NCI-H1048 (cell line): ENCODE measurements at places on chromosomes 1 and 21.
A peak's percentile ranks its signal among the peaks of the same experiment; 100 is the strongest.

- DNase-seq, result no peak
Measured at GRCh38 chr1:51313268-51313852, 17.0 kb downstream of the TTC39A start.

GRCh38 chr1:94795434-94795833 is 24.7 kb upstream of the SLC44A3 start:
- DNase-seq, result no peak

DNA sequence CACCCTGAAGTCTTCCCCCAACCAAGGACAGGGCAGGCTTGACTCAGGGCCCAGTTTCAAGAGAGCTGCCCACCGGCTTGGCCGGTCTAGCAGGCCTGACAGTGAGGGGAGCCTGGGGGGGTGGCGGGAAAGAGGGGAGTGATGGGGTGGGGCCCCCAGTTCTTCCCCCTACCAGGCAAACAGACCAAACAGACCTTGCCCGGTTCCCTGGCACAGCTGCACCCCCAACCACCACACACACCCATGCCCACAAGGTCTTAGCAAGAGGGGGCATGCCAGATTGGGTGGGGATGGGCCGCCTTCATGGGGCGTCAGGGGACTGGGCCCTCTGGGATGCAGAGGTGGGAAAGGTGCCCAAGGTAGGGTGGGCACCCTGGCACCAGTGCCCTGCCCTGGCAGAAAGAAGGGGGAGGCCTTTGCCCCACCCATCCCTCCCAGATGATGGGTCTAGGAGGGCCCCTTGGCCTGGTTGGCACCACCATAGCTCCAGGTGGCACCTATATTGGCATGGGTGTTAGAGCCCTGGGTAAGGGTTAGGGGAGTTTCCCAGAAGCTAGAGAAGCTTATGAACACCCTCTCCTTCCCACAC is 8.9 kb downstream of the ZBTB7B start:
- no peak for DNase-seq

DNA sequence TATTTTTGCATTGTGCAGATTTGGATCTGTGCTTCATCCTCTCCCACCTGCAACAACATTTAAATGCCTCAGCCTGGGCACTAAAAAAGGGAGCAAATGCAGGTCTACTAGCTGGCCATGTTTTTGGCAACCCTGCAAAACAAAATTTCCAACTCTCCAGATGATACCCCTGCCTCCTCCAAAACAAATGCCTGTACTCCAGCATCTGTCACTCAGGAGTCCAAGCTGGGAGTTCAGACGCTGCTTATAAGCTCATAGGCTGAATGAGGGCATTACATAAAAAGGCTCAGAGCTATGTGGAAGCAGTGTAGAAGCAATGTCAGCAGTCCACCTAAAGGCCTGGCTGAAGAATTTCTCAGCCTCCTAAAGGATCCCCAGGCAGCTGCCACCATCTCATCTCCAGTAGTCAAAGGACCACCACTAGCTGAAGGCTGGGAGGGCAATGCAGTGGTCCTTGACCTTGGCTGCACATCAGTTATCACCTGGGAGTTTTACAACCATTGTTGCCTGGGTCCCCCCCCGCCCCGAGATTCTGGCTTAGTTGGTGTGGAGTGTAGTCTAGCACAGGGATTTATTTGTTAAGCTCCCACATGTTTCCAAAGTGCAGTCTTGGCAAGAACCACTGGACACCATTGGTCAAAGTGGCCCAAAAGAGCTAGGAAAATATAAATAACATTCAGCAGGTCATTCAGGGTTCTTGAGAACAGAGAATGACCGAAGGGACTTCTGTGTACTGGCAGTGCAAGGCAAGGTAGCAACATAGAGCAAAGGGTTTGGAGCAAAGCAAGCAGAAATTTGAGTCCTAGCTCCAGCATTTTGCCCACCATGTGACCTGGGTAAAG is 57.2 kb downstream of the ITPKB start:
- no peak for DNase-seq

DNA sequence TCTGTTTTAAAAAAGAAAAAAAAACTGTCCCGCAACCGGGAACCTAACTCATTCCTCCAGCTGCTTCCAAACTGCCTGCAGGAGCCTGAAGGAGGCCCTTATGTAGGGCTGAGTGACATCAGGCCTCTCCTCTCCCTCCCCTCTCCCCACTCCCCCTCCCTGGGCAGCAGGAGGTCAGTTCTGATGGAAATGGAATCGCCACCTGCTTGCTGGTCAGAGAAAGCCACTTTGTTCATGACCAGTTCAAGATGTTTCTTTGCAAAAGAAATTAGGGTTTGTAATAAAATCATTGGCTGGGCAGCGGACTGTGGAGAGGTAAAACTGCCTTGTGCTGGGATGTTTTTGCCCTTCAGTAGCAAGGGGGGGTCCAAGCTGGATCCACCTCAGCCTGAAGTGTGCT is at the start of gene MAP1LC3C:
Gene MAP1LC3C (minus strand): TSS at position 73 of the 400 bp plus-strand sequence. CDS start 90 bp downstream, outside the sequence.
- DNase-seq, result no peak

- DNase-seq, result peak; percentile 46
Measured at GRCh38 chr21:45541221-45542039, 810 bp downstream of the SLC19A1 start.

- DNase-seq, result no peak
Measured at GRCh38 chr1:164774819-164775654, 216.1 kb downstream of the PBX1 start.

- DNase-seq, result no peak
Measured at GRCh38 chr1:43039228-43040055, 80.8 kb upstream of the SLC2A1 start.

- DNase-seq, result no peak
Measured at GRCh38 chr21:42401154-42401553, 2.5 kb upstream of the UBASH3A start.

DNA sequence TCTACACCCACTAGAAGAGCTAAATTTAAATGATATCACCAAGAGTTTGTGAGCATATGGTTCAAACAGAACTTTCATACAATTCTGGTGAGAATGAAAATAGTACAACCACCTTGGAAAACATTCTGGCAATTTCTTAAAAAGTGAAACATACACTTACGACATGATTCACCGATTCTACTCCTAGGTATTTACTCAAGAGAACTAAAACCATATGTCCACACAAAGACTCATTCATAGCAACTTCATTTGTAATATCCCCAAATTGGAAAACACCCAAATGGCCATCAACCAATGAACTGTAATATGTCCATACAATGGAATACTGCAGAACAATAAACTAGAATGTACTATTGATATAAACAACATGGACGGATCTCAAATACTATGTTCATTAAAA is 51.2 kb upstream of the ADAM30 start:
- DNase-seq, result no peak

DNA sequence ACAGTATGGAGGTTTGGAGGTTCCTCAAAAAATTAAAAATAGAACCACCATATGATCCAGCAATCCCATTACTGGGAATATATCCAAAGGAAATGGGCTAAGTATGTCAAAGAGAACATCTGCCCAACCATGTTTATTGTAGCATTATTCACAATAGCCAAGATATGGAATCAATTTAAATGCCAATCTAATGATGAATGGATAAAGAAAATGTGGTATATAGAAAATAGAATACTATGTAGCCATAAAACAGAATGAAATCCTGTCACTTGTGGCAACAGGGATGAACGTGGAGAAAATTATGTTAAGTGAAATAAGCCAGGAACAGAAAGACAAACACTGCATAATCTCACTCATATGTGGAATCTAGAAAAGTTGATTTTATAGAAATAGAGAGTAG is 201.7 kb upstream of the AJAP1 start:
- no peak for DNase-seq

GRCh38 chr21:40053007-40053406 is 185.8 kb downstream of the PCP4 start:
- no peak for DNase-seq

GRCh38 chr1:62198781-62199125 is 4.1 kb downstream of the L1TD1 start:
- DNase-seq, result no peak

GRCh38 chr1:53112861-53113260 is 29.6 kb downstream of the SLC1A7 start:
- no peak for DNase-seq

GRCh38 chr1:36764798-36765197 is 269.5 kb downstream of the GRIK3 start:
- DNase-seq, result no peak

DNA sequence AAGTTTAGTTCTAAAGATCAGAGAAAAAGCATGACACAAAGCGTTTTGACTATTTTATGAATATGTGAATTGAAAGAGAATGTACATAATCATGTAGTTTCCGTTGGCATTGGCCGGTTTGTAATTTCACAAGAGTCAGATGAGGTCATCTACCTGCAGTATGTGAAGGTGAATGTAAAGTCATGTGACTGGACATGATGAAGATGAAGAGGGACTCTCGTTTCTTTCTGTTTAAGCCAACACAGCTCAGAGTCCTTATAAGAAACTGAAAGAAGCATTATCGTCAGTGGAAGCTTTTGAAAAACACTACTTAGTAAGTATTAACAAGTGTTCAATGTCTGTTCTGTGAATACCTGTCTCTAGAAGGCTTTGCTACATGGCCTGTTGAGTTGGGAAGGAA is 30.9 kb upstream of the PWP2 start:
- DNase-seq, result no peak

GRCh38 chr1:236706183-236706582 is 19.9 kb downstream of the ACTN2 start:
- no peak for DNase-seq

- DNase-seq, result no peak
Measured at GRCh38 chr1:228977741-228978140, 242.5 kb downstream of the RHOU start.

- DNase-seq, result no peak
Measured at GRCh38 chr1:87359586-87359985, 30.9 kb downstream of the LMO4 start.

- no peak for DNase-seq
Measured at GRCh38 chr1:203028784-203029553, 2.7 kb downstream of the PPFIA4 start.

DNA sequence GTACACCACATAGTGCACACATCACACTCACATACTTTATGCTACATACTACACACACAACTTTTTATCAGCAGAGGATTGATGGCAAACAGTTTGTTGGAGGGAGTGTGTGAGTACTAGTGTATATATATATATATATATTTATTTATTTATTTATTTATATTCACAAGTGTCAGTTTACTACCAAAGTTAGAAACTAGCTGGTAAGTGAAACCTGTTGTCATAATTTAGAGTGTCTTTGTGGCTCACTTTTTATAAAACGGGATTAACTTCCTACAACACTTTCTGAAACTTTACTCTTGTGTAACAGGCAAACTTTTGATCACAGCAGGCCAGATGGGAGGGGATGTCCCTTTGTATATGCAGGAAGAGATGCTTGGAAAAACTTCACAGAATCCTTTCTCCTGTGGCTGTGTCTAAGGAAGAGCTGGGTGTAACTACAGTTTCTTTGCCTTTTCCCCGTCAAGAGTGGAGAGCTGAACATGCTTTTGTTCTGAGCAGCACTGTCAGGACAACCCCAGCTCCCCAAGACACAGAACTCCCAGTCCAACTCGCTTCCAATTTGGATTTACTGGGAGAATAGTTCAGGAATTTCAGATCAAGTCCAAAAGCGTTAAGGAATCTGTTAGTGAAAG is 1.9 kb upstream of the SAMD13 start:
- no peak for DNase-seq

DNA sequence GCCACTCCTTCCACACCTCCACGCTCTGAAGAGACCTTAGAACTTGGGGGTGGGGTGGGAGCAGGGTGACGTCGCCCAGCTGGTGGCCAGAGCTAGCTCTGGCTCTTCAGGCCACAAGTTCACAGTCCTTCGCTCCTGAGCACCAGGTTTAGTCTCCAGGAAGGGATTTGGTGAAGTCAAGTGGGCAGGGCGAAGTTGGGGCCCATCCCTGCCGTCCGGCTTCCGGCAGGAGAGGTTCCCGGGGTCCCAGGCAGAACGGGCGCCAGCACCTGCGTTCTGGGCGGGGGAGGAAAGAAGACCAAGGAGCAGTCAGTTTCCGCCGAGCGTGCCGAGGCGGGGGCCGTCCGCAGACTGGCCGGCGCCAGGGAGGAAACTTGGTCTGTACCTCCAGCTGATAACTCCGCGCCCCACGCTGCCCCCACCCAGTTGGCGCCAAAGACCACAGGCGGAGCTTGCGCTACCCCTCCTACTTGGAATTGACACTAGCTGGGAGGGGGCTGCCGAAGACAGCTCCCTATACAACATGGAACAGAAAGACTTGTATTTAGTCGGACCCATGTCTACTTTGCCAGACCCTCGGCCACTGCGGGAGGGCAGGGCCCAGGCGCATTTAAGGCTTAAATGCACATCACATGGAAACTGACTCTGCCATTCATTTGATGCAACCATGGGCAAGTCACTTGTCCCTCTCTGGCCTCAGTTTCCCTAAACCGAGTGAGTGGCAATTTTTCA is 995 bp downstream of the ID3 start:
- no peak for DNase-seq

DNA sequence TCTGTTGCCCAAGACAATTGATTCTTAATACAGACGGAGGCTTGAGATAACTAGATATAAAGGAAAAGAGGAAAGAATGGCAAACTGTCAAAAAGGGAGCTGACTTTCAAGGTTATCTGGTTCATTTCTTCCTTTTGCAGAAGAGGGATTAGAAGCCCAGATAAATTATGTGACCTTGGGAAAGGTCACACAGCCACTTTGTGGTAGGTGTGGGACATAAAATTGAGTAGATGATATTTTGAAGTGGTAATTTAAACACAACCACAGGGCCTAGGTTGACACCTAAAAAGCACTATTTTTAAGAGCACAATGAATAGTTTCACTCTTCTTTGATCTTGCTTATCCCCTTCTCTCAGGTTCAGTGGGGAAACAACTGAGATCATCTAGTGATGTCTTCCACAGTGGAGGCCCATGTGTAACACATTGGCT is 16.9 kb upstream of the KIAA0040 start:
- DNase-seq, result no peak

- no peak for DNase-seq
Measured at GRCh38 chr1:118298397-118298796, 113.4 kb upstream of the SPAG17 start.

GRCh38 chr21:39673736-39674135 is 61.0 kb downstream of the B3GALT5 start:
- DNase-seq, result no peak

GRCh38 chr1:66397192-66397591 is 136.8 kb upstream of the SGIP1 start:
- DNase-seq, result no peak

GRCh38 chr21:16563116-16563515 is 833.3 kb downstream of the USP25 start:
- no peak for DNase-seq

GRCh38 chr1:16608838-16609560 is 4.4 kb downstream of the NBPF1 start:
- DNase-seq, result no peak

DNA sequence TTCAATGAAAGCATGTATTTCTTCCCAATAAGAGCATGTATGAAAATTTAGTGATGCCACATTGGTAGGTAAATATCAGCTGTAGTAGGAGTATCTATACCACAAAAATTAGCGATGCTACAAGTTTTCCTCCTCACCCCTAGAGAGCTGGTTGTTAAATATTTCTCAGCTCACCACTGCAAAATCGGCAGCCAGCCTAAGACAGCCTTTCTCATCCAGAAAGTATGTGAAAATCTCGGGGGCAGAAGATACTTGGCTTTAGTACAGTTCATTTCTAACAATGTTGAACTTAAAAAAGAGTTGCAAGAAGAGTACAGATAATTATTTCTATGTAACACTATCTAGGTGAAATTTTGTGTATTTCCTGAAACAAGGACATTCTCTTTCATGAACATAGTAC is 235.4 kb downstream of the TPR start:
- no peak for DNase-seq

- DNase-seq, result no peak
Measured at GRCh38 chr1:105891308-105891707, 1165.2 kb upstream of the PRMT6 start.
